ENCODE measurements at places on chromosomes 6 and 20. TPM values are rescaled to one million over a fixed set of nuclear protein-coding genes. Genes with fewer than 3 reads are reported as not detected.

GRCh38 chr6:108492131-108492766 is 68.5 kb upstream of the FOXO3 start:
- DNase-seq = peak; percentile 47

- peak; percentile 90 for DNase-seq
These were observed 4.2 kb downstream of the AHI1 start for GRCh38 chr6:135493218-135493961.

GRCh38 chr6:116254297-116255056 is 602 bp upstream of the TSPYL4 start:
- no peak for DNase-seq

PAX1 gene
- total RNA-seq = not detected

TENT5A gene
- total RNA-seq = 17.6 TPM

CDSN gene
- total RNA-seq = not detected

DNA sequence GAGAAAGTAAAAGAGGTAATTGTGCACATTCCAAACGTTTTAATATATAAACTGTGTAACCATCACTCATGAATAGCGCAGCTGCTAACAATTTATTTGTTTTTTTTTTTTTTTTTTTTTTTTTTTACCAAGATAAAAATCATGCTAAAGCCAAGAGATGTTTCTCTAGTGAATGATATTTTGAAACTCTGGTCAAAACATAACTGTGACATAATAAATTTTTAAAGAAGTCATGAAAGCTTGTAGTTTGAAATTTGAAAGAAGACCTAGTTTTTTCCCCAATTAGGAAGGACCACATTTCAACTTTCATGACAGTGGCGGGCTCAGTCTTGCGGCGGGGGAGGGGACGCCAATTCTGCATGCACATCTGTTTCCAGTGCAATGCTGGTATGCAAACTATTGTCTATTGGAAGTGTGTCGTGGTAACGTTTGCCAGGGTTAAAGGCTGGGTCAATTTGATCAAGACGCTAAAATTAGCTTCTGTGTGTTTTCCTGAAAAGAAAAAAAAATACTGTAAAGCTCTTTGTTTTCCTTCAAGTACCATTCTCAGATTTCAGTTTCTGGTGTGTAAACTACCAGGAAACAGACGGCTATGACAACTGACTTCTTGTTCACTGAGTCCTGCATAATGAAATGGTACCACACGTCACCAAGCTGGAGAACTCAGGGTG is 211.9 kb downstream of the FOXC1 start:
- DNase-seq = peak; percentile 31

DNA sequence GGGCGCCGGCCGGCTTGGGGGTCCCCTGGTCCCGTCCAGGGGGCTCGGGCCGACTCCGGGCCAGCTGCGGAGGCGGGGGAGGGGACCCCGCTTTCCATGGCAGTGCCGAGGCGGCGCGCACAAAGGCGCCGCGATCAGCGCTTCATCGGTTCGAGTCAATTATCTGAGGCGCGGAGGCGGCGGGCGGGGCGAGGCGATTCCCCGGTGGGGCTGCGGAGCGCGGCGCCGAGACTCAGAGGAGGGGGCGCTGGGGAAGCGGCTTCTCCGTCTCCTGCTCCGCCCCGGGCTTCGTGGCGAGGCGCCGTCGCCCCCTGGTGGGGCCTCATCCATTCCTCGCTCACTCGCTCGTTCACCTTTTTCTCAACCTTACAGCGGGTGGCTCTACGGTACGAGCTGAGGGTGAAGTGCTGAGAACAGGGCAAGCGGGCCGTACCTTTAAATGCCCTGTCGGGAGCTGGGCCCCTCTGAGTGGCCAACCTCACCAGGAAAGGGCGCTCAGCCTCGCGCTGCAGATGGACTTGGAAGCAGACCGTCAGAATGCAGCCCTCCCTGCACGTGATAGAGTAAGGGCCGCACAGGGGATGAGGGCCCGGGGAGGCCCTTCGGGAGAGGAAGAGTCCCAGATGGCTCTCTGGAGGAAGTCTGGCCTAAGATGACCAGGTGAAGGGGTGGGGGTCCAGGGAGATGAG is 39.9 kb downstream of the SLC52A3 start:
- no peak for DNase-seq

PERP gene
- 0.63 TPM for total RNA-seq

GRCh38 chr6:30955367-30956042 is 14.7 kb downstream of the MUCL3 start:
- DNase-seq = no peak

DNA sequence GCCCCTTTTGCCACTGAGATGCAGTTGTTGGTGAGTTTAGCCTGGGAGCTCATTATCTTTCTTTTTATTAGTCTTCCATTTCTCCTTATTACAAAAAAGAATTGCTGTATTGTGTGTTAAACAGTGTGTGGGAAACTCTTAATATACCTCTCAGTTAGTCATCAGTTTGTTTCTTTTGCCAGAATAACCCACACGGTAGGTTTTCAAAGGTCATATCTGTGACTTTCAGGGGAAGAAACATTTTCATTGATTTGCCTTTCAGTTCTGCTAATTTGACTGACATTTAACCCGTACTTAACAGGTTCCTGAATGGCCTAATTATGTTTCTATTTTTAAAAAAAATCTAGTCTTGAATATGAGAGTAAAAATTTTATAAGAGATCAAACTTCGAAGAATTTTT is 145.3 kb downstream of the KHDC1L start:
- peak; percentile 62 for DNase-seq

GRCh38 chr6:14092838-14093789 is 24.5 kb upstream of the CD83 start:
- no peak for DNase-seq

DNA sequence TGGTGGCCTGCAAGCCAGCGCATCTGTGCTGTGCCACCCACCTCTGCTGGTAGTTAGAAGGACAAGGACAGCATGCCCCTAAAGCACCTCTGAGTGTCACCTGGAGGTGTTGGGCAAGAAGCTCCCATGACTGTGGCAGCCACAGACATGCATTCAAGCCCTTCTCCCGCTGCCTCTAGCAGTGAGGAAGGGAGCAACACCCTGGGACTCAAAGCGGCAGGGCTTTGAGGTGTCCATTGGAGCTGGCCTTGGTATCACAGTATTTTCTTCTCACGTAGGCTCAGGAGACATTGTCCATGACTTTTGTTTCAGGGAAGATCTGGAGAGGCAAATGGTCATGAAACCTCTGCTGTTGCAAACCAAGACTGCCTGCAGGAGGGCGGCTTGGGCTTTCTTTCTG is 140.8 kb upstream of the RIN2 start:
- no peak for DNase-seq
